ENCODE measurements at places on chromosomes 7 and 10. TPM values are rescaled to one million over a fixed set of nuclear protein-coding genes. Genes with fewer than 3 reads are reported as not detected.

- H3K4me1 ChIP-seq, result no peaks in the 10 kb centered on the region
- no peaks in the 10 kb centered on the region for H3K36me3 ChIP-seq
- no peak overlapping the region for H3K4me3 ChIP-seq
- H3K27me3 ChIP-seq, result no peaks in the 10 kb centered on the region
- H3K27ac ChIP-seq, result no peak overlapping the region
Observed at GRCh38 chr10:14052931-14053330, 277.8 kb downstream of the FRMD4A start.

- no peaks in the 10 kb centered on the region for H3K27me3 ChIP-seq
- H3K4me1 ChIP-seq, result no peaks in the 10 kb centered on the region
Observed at GRCh38 chr10:118626953-118627352, 31.5 kb upstream of the PRLHR start.

The MOGAT3 gene
- not detected for total RNA-seq

The AKR1D1 gene
- not detected for total RNA-seq

The PPP1R3C gene
- total RNA-seq, result 0.36 TPM

The PAXIP1 gene
- total RNA-seq, result 30.0 TPM

- H3K27ac ChIP-seq, result no peak overlapping the region
- no peaks in the 10 kb centered on the region for H3K36me3 ChIP-seq
- DNase-seq, result no peak
- H3K4me3 ChIP-seq, result no peak overlapping the region
- H3K27me3 ChIP-seq, result no peaks in the 10 kb centered on the region
Observed at GRCh38 chr10:80055760-80056159, 22.7 kb upstream of the TMEM254 start.

The TMEM26 gene
- total RNA-seq, result not detected

- H3K36me3 ChIP-seq, result no peaks in the 10 kb centered on the region
- no peak overlapping the region for H3K4me3 ChIP-seq
- H3K27ac ChIP-seq, result no peak overlapping the region
- no peaks in the 10 kb centered on the region for H3K27me3 ChIP-seq
- H3K4me1 ChIP-seq, result no peaks in the 10 kb centered on the region
Observed at GRCh38 chr10:72459301-72459700, 104.6 kb upstream of the DNAJB12 start.

DNA sequence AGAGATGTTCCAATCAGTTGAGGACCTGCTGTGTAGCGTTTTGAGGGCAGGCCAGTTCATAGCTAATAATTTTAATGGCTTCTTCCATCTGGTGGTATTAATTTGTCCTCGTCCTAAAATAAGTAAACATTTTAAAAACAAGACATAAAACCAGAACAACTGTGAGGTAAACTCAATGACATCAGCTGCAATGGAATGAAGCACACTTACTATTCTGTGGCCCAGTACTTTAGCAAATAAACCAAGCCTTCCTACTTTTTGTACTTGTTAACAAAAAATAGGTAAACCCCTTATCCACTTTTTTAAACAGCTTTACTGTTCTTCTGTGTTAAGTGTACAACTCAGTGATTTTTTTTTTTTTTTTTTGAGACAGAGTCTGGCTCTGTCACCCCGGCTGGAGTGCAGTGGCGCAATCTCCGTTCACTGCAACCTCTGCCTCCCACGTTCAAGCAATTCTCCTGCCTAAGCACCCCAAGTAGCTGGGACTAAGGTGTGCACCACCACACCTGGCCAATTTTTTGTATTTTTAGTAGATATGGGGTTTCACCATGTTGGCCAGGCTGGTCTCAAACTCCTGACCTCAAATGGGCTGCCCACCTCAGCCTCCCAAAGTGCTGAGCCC, 28.9 kb upstream of the FZD1 start:
- no peak overlapping the region for H3K4me3 ChIP-seq
- no peaks in the 10 kb centered on the region for H3K36me3 ChIP-seq
- H3K27ac ChIP-seq, result no peak overlapping the region
- peaks cover 7% of the 10 kb centered on the region for H3K27me3 ChIP-seq

The TFR2 gene
- 11.1 TPM for total RNA-seq

DNA sequence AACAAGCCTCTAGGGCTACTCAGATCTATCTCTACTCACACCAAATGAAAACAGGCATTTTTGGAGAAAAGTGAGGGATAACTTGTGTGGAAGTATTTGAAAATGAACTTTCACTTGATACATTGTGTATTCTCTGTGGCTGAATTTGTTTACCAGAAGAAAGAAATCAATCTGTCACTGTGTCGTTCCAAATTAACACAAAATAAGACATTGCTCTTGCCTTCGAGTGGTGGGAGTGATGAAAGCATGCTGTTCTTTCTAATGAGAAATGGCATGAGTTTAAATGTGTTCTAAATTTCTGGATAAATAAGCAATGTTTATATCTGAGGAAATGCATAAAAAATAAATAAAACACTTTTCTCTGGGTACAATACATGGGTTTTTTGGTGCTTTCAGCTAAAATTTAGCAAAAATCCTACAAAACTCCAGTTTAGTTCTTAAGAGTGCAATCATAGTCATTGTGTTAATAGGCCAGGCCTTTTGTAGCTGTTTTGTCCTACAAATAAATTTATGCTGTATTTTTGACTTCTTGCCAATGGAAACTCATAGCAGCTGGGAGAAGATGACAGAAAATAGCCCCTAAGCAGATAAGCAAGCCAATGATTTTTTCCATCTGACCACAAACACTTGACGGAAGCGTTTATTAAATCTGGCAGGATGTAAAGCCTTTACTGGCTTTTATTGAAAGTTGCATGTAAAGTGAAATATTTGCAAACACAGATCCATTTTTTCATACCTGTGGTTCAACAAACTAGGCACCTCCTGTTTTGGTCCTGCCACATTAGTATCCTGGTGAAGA, 1064.1 kb upstream of the GHITM start:
- H3K27me3 ChIP-seq, result no peaks in the 10 kb centered on the region
- no peaks in the 10 kb centered on the region for H3K36me3 ChIP-seq
- DNase-seq, result no peak

GRCh38 chr10:119931871-119932270, 39.3 kb downstream of the SEC23IP start:
- H3K4me1 ChIP-seq, result peaks cover 2% of the 10 kb centered on the region
- no peak overlapping the region for H3K27ac ChIP-seq
- no peak for DNase-seq
- H3K27me3 ChIP-seq, result no peaks in the 10 kb centered on the region
- peaks cover 19% of the 10 kb centered on the region for H3K36me3 ChIP-seq

The SLC29A4 gene
- total RNA-seq, result 1.4 TPM

- peak overlapping the region; percentile 71 for H3K4me3 ChIP-seq
- H3K4me1 ChIP-seq, result peaks cover 58% of the 10 kb centered on the region
- peak overlapping the region; percentile 86 for H3K27ac ChIP-seq
- H3K27me3 ChIP-seq, result no peaks in the 10 kb centered on the region
Observed at GRCh38 chr10:11685787-11686218, 56.4 kb upstream of the ECHDC3 start.

The CALML5 gene
- not detected for total RNA-seq

DNA sequence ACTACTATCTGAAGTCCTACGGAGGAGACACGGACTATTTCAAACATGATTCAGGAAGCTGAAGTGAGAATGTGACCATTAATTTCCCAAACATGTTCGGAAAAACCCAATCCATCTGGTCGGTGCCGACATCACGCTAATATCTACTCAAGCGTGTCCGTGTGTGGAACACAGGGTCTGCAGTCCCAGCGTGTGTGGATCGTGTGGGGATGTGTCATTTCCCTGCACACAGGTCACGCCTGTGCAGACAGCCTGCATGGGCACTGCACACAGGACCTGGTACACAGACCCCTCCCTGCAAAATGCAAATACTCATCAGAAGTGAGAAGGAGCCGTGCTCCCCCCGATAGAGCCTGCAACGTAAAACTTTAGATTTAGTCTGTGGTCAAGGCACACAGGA, 57.8 kb downstream of the CARD11 start:
- peaks cover 80% of the 10 kb centered on the region for H3K36me3 ChIP-seq
- H3K4me3 ChIP-seq, result no peak overlapping the region
- no peak for DNase-seq

Measured in activated naive CD8-positive, alpha-beta T cell treated with anti-CD3 and anti-CD28 coated beads for 36 hours (primary cell).